ENCODE measurements at places on chromosomes 3 and 15.

DNA sequence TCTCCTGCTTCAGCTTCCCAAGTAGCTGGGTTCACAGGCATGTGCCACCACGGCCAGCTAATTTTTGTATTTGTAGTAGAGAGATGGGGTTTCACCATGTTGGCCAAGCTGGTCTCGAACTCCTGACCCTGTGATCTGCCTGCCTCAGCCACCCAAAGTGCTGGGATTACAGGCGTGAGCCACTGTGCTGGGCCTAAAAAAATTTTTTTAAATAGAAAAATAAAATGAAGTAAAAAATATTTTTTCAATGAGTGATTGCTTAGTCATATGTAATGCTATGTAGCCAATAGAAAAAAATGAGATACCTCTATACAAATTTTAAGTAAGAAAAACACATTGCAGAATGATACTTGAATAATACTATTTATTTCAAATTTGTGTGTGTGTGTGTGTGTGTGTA lies 27.9 kb upstream of the SLC30A4 start:
- peak; percentile 44 for DNase-seq

- DNase-seq = no peak
Observed at GRCh38 chr3:154228561-154229216, 95.6 kb downstream of the DHX36 start.

DNA sequence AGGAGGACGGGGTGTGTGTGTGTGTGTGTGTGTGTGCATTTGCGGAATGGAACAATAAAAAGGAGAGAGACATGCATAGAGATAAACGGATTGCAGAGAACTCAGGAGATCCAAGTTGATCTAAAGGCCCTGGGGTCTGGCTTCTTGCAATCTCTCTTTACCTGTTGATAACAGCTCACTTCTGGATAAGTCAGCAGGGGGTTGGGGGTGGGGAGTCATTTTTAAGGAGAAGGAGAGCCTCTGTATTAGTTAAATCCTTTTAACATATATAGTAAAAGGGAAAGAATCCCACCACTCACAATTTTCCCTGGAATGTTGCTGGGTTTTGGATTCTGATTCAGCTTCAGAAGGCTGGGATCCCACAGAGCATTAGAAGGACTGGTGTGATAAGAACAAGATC lies 87.5 kb upstream of the MITF start:
- DNase-seq = no peak

DNA sequence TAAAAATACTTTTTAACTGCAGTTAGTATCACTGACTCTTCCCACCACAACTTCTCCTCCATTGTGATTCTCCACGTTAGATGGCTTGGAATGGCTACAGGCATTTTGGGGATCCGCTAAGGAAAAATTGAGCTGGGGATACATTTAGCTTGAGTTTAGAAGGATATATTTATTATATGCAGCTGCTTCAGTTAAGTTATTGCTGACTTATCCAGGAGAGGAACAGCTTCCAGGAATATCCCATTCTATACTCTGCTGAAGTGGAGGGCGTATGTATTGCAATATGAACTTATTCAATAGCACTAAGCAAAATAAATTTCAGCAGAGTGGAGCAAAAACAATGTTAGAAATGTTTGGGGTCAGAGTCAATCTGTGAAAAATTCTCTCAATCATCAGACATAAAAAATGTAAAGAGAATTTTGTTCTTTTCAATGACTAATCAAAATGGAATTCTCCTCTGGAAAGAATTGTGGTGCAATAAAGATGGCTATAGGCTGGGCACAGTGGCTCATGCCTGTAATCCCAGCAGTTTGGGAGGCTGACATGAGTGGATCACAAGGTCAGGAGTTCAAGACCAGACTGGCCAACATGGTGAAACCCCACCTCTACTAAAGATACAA lies 84.7 kb downstream of the NCEH1 start:
- peak; percentile 87 for DNase-seq

GRCh38 chr15:42359249-42359648 lies at the start of gene CAPN3:
Gene CAPN3 (plus strand): TSS chr15:42359501. CDS start chr15:42359806, 305 bp downstream.
- no peak for DNase-seq

GRCh38 chr3:86937306-86937791 lies 53.6 kb downstream of the VGLL3 start:
- DNase-seq = no peak

DNA sequence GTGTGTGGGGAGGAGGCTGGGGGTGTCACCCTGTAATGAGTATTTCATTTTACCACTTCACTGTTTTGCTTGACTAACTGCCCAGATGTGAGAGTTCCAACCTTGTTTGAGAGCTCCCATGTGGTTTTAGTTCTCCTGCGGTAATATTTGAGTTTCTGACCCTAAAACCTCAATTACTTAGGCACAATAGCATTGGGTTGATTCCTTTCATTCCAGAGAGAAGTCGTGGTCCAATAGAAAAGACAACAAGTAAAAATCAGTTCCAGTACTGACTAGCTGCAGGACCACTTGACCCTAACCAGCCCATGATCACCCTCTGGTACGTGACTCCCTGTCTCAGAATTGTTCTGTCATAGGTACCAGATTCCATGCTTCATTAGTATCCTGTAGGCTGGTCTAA lies 630.4 kb downstream of the CADM2 start:
- peak; percentile 93 for DNase-seq

DNA sequence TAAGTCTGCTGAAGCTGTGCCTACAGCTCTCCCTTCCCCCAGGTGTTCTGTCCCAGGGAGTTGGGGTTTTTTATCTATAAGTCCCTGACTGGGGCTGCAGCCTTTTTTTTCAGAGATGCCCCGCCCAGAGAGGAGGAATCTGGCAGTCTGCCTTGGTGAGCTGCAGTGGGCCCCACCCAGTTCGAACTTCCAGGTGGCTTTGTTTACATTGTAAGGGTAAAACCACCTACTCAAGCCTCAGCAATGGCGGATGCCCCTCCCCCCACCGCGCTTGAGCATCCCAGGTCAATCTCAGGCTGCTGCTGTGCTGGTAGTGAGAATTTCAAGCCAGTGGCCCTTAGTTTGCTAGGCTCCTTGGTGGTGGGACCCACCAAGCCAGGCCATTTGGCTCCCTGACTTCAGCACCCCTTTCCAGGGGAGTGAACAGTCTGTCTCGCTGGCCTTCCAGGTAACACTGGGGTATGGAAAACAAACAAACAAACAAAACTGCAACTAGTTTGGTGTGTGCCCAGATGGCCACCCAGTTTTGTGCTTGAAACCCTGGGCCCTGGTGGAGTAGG lies 189.4 kb downstream of the MFSD1 start:
- DNase-seq = no peak

DNA sequence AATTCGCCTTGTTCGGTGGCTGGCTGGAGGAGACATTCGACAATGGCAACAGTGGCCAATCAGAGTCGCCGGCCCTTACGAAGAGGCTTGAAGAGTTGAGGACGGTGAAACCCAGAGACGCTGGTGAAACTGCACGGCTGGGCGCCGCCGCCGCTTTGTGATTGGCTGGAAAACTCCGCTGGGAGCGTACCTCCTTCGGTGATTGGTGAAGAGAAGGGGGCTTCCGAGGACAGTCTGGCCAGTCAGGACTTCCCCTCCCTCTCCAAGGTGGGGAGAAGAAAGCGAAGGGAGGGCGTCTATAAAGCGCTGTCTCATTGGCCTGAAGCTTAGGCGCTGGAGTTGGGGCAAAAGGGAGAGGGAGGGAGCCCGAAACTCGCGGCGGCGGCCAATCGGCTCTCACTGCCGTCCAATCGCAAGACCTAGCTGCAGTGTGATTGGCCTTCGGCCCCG lies 554 bp upstream of the GSK3B start:
- peak; percentile 100 for DNase-seq

DNA sequence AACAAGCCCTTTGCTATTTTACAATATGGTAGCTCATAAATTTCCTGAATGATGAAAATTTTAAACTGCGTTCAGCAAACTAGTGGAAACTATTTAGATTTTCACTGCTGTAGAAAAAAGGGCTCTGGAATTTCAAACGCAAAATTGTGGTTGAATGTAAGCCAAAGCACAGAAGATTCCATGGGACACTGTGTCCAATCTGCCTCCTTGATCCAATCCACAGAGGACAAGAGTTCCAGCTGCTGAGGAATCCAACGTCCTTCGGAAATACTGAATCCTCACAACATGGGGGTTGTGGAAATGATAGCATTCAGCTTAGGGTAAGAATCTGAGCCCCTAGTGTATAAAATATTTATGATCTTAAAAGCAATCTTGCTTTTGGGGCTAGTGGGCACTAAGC lies 161.0 kb downstream of the PLD1 start:
- DNase-seq = no peak

DNA sequence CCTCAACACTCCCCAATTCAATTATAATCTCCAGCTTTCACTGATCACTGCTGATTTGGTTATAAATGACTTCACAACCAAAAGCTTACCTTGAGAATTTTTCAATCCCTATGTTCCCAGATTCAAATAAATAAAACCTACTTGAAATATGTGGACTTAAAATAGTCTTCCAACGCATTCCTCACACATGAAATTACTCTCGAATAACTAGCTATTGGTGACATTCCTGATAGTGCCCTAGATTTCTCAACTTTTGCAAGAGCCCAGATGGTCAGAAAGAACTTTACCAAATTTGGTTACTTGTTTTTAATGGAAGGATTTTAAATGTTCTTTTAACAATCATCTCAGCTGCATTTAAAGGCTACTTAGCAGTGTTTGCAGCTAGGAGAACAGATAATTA lies 605.5 kb downstream of the FHIT start:
- no peak for DNase-seq

DNA sequence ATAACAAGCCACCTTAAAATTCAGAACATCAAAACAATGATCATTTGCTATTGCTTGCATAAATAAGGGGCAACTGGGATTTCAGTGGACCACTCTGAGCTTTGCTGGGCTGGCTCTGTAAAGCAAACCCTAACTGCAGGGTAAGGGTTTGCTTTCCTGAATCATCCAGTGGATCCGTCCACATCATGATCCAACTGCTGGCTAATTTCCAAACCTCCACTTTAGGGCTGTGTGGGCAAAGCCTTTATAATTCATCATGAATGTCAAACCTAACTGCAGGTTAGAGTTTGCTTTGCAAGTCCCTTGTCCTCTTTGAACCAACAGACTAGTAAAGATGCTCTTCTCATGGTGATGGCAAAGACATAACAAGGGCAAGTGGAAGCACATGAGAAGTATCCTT lies 76.1 kb downstream of the SYNPR start:
- no peak for DNase-seq

GRCh38 chr15:62833646-62834045 lies 208.9 kb upstream of the TPM1 start:
- no peak for DNase-seq

DNA sequence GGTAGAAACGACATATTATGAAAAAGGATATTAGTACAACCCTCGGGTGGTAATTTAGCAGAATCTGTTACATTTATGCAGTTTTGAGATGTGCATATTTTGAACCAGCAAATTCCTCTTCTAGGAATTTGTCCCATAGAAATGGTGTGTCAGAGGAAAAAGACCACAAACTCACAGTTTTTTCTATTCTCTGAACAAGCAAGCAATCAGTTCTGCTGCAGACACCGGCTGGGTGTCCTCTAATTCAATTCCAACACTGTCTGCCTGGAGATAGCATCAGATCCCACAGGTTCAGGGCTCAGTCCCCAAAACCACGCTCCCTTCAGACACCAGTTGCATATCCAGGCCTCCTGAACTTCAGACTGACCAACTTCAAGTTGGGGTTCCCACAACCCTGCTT lies 36.4 kb downstream of the APH1B start:
- no peak for DNase-seq

DNA sequence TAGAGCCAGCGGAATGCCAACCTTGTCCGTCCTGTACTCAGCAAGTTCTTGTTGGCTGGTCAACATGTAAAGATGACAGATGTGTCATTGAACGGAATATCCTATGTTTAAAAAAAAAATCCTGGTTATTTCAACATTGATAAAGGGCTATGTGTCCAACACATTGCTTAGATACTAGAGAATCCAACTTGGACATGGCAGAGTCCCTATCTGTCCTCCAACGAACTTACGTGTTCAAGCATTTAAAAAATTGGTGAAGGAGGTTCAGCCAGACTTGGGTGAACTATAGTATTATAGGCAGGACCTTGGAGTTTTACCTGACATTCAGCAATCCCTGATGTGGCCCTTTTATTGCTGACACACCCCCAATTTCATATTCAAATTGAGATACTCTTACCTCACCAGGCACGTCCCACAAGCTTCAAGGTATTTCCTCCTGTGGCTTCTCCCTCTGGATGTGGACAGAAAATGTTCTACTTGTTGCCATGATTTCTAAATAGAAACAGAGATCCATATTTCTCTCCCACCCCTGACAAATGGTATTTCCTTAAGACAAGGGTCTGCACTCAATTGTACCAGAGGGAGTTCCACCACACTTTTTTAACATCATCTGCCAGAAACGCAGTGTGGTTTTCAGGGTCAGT lies 207.7 kb upstream of the TPM1 start:
- no peak for DNase-seq

DNA sequence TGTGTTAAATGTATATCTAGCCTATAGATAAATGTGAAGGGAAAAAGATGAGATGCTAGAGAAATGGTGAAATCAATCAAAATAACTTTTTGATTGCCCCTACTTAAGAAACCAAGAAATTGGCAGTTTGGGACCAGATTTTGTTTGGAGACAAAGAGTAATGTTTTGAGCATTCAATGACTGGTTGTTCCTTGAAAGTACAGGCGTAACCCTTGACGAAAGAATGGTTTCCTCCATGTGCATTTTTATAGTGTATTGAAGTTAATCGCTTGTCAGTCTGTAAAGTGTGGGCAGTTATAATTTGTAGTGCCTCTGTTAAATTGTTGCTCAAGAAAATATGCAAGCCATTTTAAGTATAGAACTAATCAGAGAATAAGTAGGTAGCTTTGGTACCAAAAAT lies 1.2 kb downstream of the KIF23 start:
- no peak for DNase-seq

DNA sequence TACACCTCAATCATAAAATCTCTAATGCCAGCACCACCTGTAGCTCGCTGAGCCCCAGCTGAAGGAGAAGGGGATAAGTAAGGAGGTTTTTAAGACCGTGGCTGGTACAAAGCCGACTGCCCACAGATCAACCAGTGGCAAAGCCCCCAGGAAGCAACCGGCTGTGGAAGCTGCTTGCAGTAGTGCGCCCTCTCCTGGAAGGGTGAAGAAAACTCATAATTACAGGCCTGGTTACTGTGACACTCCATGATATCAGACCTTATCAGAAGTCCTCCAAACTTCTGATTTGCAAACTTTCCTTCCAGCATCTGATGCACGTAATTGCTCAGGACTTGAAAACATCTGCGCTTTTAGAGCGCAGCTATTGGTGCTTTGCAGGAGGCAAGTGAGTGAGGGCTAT lies 63.1 kb upstream of the MCTP2 start:
- DNase-seq = no peak

DNA sequence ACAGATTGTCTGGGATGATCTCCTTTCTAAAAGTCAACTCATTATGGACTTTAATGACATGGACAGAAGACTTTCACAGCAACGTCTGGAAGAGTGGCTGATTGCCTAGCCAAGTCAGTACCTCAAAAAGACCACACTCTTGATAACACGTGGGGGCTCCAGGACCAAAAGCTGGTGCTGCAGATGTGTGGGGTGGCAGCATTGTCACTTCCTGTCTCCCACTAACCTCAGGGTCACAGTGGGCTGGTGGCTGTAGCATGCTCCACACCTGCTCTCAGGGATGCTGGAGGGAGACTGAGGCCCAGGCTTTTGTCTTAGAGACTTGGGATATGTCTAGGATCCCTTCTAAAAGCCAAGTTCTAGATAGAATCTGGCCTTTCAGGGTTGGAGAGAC lies 118.1 kb downstream of the APBA2 start:
- DNase-seq = no peak

Data from HS-5 (cell line).